ENCODE measurements at places on chromosomes 2 and 18.

GRCh38 chr2:231163011-231163410 lies 35.4 kb upstream of the ARMC9 start:
- DNase-seq = no peak

DNA sequence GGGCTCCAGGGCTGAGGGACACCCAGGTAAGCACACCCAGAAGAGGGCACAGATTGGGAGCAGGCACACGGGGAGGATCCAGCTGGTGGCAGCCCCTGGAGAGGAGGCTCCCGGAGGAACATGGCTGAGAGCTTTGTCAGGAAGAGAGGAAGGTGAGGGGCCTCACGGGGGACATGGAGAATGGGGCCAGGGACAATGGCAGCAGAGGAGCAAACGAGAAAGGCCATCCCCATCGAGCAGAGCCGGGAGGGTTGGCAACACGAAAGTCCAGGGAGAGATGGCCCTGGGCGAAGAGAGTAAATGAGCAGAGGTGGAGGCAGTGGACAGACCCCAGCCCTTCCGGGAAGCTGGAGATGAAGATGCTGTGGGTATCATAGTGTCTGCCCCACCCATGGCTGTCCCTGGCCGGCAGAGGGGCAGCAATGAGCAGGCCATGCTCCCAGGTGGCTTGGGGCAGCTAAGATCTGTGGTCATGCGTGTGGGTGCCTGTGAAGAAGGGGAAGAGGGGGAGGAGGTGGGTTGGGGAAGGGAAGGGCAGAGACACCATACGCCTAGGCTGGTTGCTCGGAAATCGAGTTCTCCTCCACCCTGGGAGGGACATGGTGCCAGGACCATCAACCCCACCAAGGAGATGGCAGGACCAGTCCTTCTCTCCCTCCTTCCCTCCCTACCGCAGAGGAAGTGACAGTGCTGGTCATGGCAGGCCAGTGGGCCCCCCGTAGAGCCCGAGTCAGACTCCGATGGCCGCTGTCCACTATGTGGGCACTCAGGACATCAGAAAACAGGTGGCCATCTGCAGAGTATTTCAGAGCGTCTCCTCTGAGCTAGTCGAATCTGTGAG lies 191.7 kb downstream of the NDUFA10 start:
- DNase-seq = no peak

DNA sequence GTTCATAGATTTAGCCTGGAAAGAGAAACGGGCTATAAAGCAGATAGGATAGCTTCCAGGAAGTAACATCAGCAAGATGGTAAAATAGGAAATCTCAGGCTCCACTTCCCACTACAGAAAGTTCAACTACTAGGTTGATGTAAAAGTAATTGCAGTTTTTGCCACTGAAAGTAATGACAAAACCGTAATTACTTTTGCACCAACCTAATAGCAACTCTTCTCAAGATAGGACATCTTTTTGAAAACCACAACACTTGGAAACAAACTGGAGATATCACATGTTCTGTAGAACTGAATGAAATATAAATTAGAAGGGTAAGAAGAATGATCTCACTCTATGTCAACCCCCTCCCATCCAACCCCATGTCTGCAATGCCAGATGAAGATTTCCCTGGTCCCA lies 1154.3 kb downstream of the BCL11A start:
- DNase-seq = no peak

DNA sequence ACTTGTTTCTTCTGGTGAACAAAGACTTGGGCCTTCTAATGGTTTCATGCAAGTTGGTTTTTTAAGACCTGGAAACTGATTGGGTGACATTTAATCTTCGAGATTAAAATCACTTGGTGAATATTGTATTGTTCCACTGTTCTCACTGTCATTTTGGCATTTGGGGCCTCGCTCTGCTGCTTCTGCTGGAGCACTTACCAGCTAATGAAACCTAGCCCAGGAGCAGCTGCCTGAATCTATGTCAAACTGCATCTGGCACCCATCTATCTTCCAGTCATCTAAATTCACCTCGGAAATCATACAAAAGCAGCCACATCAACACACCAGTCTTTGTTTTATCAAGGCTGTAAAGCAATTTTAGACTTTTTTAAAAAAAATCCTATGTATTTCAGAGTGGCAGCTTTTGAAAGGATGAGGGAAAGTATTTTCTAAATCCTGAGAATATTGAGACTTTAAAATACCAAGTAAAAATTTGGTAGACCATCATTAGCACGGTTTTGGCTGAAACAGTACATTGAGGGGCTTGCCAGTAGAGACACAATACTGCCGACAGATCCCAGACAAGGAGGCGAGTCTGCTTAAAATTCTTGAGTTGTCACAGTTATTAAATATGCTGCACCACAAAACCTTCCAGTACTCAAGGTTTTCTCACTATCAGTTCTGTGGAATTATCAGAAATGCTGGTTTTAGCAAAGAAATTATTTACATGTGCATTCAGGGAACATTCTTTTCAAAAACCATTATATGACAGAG lies 26.1 kb upstream of the SERTAD2 start:
- no peak for DNase-seq
